Muscle of arm (tissue), 14 donors: ENCODE measurements at places on chromosomes 2 and 18. TPM values are rescaled to one million over a fixed set of nuclear protein-coding genes. Genes with fewer than 3 reads are reported as not detected.

Gene TNFRSF11A
- polyA plus RNA-seq: 2.6 TPM

Gene EPG5
- polyA plus RNA-seq: 21.9 TPM

Gene CACNB4
- 4.8 TPM for polyA plus RNA-seq

Gene SLC16A14
- polyA plus RNA-seq: 3.1 TPM

Gene UGT1A8
- polyA plus RNA-seq: not detected

Gene DLGAP1
- 2.3 TPM for polyA plus RNA-seq

Gene CENPO
- polyA plus RNA-seq: 19.6 TPM

Gene ANKRD53
- polyA plus RNA-seq: not detected

Gene SCN1A
- polyA plus RNA-seq: 0.01 TPM

Gene SLC5A7
- polyA plus RNA-seq: 0.07 TPM

Gene HS1BP3
- polyA plus RNA-seq: 8.5 TPM

Gene DES
- 5,734 TPM for polyA plus RNA-seq

GRCh38 chr2:238004077-238004830 is 37.4 kb downstream of the UBE2F start:
- no peak for DNase-seq

- no peak for DNase-seq
Measured at GRCh38 chr2:24955921-24956320, 15.8 kb downstream of the DNAJC27 start.

- DNase-seq: peak; percentile 35
Measured at GRCh38 chr2:24986372-24986771, 14.6 kb upstream of the DNAJC27 start.

DNA sequence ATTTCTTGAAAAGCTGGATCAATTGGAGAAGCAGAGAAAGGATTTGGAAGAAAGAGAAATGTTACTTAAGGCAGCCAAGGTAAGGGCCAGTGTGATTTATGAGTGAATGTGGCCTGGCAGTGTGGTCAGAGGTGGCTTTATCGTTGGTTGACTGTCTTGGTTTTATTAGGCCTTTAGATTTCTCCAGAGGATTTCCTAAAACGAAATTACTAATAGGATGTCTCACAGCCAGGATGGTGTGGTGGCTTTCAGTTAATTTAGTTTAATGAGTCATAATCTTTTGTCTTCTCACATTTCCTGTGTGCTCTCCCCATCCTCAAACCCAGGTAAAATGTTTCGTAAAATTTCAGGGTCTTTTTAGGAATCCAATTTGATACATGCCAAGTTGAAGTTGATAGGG is 100.8 kb downstream of the TAF4B start:
- no peak for DNase-seq

DNA sequence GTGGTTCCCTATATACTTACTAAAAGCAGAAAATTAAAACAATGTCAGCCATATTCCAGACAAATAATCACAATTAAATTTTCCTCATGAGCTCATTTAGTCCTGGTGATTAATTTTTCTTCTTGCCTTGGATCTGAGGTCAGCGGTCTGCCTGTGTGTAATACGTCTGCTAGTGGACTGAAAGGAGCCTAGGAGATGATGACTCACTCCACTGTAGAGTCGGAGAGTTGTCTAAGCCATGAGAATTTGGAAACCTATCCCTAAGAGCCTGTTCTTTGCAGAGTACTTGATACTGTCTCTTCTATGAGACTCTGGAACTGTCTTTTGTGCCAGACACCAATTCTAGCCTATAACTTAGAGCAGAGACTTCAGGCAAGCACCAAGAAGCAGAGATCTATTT is 94.2 kb upstream of the RAB27B start:
- no peak for DNase-seq

DNA sequence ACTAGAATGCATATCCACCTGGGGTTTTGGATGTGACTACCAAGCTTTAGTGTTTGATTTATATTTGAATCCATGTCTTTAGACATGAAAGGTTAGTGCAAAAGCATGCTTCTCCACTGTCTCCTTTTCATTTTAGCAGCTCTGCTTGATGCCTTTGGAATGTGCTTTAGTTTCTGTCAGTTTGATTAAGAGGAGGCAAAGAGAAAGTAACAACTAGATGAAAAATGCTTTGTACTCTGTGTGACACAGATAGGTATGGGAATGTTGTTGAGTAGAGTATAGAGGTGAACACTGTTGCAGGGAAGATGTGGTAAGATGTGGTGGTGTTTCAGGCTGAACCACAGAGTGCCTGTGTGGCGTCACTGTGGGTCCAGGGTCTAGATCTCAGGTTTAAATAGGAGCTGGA is 19.8 kb downstream of the PIK3C3 start:
- no peak for DNase-seq

DNA sequence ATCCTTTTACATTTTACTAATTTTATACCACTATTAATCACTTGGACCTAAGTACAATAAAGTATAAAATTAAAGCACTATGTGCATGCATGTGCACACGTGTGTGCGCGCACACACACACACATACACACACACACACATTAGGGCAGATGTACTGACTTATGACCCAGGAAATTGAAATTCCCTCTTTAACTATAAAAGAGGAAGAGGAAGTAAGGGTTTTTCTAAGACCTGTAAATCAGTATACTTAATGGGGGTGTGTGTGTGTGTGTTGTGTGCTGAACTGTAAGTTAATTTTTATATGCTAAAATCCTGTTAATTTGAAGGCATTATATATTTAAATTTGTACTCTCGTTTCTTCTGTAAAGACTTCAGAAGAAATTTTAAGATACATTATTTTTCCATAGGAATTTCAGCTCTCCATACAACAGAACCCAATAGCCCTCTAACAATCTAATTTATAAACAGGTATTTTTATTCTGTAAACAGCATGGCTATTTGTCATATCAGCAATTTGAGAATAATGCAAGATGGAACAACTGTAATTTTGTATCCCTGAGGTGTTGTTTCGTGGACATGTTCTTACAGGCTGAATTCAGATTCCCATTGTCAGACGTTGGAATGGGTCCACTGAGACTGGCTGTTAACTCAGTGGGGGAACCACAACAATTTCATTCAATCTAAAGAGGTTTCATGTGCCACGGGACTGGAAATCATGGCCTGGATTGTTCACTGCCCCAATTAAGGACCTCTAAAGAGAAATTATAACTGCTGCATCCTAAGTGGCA is 90.9 kb downstream of the PLA2R1 start:
- no peak for DNase-seq

DNA sequence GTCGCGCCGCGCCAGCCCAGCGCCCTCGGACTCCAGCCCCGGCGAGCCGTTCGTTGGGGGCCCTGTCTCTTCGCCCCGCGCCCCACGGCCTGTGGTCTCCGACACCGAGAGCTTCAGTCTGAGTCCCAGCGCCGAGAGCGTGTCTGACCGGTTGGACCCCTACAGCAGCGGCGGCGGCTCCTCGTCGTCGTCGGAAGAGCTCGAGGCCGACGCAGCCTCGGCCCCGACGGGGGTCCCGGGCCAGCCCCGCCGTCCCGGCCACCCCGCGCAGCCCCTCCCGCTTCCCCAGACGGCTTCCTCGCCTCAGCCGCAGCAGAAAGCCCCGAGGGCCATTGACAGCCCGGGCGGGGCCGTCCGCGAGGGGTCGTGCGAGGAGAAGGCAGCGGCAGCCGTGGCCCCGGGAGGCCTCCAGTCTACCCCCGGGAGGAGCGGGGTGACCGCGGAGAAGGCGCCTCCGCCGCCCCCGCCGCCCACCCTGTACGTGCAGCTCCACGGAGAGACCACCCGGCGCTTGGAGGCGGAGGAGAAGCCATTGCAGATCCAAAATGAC is 1.4 kb downstream of the PHLPP1 start:
- DNase-seq: no peak

DNA sequence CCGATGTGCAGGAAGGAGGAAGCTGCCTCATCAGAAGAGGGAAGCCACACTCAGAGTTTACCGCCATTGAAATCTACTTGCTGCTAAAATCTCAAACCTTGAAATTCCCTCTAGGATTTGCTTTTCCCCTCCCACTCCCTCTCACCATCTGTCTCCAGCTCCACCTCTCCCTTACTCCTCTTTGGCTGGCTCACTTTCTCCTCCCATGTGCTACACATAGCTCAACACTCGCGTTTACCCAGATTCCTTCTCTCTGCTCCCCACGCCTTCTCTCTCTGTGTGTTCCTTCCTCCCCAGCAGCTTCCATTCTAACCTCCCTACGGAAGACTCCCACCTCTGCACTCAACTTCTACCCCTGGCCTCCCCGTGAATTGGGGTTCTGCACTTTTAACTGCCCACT is 143.1 kb downstream of the DNER start:
- no peak for DNase-seq

DNA sequence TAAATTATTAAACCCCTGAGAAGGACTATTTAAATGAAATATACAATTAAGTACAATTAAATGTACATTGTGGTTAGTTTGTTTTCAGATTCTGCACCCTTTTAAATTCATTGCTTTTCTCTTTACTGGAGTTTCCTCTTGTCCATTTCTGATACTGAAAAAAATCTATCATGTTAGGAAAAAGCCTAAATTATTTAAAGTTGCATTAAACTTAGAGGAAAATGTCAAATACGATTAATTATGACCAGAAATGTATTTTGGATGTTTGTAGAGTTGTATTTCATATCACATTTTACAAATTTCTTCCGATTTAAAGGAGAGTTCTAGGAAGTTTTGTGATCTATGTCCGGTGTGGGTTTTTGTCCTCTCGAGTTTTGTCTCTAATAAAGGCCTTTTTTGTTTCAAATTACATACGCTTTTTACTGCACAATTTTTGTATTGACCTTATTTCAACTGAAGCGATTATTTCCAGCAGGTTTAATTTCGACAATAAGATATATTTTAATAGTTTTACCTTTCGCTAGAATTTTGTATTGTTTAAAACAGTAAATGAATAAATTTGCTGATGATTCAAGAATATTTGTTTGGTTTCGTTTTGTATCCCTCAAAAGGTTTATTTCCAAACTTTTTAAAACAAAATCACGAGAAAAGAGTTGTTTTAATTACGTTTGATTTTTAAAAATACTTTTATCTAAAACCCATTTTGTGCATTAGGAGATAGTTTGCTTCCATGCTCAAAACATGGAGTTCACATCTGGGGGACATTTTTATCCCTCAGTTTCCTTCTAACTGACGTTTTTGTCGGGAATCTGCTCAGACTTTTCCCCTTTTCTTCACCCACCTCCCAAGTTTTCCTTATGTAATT is 3.3 kb upstream of the SATB2 start:
- no peak for DNase-seq

- DNase-seq: no peak
Measured at GRCh38 chr2:163132850-163133249, 294.3 kb upstream of the KCNH7 start.

DNA sequence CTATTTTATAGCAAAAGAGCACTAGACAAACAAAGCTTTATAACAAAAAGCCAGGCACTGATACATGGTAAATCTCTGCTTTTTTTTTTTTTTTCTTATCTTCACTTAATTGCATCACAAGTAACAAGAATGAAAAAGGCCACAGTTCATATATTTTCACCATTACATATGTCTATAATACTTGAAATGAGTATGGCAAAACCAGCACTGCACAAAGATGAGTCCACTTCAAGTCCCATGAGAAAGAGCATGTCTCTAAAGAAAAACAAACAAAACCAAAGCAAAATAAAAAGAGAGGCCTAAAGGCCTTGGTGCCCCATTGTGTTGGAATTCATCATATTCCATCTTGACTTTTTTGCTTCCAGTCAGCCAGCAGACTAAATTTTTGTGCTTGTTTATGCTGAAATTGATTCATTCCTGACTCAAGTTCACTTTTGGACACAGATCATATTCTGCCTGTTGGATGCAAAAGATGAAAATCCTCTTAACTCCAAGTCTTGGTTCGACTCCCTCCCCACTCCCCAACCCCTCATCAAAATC is 264.9 kb upstream of the CCDC68 start:
- DNase-seq: no peak

GRCh38 chr2:129791712-129792111 is 187.8 kb upstream of the RAB6C start:
- no peak for DNase-seq

DNA sequence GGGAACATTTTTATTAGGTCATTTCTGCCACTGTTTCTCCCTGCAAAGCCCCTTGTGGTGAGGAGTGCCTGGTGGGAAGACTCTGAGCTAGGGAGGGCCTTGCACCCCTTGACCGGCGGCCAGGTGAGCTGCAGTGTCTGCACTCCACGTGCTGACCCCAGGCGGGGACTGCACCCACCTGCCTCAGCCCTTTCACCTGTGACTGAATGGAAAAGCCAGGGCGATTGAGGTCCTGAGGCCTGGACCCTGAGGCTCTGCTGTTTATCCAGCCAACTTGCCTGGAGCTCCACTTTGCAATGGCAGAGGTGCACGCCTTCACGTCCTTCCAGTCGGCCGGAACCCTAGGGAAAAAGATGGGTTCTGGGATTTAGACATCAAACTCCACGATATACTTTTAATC is 53.1 kb downstream of the TMEM18 start:
- no peak for DNase-seq

- no peak for DNase-seq
Measured at GRCh38 chr2:10300997-10301940, 1.4 kb upstream of the HPCAL1 start.

DNA sequence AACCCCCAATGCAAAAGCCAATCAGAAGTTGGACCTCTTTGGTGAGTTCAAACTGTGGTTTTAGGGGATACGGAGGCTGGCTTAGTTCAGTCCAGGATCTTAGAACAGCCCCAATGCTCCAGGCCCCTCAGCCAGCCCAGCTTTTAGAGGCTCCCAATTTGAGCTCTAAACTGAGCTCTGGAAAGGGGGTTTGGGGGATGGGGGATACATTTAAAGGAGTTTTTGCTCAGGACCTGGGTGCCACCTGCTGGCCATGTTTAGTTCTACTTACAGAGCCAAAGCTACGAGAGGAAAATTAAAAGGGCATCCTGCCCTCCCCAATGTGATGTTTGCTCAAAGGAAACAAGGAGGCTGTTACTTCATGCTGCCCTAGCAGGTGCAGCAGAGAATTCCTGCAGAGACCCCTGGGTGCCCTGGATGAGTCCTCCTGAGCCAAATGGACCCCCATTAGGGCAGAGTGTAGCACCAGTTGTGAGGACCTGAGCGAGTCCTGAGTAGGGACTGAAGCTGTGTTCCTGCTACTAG is 15.9 kb upstream of the TMEM214 start:
- peak; percentile 48 for DNase-seq
